ENCODE measurements at places on chromosomes 2 and 18.

DNA sequence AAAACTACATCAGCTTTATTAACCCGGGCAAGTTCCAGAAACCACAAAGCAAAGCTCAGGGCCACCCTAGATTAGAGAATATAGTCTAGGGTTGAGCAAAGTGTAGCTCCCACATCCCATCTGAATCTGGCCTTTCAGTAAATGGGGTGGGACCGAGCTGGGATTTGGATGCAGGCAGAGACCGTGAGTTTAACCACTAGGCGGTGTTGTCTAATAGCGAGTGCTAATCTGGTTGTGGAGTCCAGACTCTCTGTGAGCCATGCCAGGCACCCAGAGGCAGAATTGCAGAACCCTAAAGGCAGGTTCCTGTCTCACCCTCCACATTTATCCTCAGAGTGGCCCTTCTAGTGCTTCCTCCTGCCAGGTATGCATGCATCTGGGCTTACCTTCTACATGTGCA lies 435.9 kb downstream of the TSN start:
- DNase-seq: no peak

- DNase-seq: no peak
Measured at GRCh38 chr2:12718015-12718671, 1.4 kb downstream of the TRIB2 start.

- DNase-seq: no peak
Measured at GRCh38 chr2:181656450-181657291, at the start of gene CERKL. Gene CERKL, minus strand, starts transcription at chr2:181657105. Its CDS starts 99 bp downstream, at chr2:181657006.

- DNase-seq: no peak
Measured at GRCh38 chr18:45250479-45250878, 364.8 kb upstream of the SLC14A2 start.

DNA sequence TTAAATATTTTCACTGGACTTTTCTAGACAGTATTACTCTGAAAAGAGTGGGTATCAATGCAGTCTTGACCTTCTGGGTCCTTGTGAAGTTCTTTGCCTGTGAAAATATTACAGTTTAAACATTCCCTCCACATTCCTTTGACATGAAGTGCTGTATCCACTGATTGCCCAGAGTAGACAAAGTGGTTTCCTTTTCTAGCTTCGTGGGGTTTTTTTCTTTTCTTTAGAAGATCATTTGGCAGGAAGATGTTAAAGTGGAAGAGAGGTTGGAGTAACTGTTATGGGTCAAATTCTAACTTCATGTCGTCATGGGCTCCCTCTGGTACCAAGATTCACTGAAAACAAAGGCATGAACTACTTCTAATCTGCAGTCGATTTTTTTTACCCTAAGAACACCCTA lies 496.9 kb downstream of the EPHA4 start:
- no peak for DNase-seq

DNA sequence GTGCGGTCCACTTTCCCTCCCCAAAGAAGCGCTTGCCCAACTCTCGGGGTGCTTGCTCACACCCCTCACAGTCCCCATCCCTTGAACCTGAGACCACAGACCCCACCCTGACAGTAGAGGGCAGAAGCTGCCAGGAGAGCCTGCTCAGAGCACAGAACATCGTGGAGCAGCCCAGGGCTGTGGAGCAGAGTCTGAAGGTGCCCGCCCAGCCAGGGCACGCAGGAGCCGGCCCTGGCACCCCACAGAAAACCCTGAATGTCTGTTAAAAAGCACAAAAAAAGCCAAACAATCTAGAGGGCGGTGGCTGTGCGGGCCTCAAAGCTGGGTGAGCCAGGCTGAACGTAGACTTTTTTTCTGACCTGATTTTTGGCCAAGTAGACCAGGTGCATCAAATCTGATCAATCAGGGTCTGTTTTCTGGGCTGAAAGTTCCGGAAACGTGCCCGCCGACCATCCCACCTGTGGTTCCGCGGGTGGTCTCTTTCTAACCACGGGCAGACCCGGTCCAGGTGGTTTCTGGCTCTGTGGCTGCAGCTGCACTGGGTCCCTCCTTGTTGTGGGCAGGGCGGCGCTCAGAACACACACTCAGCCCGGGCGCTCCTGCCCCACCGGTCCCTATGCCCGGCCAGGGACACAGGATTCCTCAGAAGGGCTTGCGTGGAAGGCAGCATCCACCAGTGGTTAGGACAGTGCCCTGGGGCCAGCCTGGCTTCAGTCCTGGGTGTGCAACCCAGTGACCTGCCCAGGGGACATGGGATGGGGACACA lies 66.3 kb downstream of the SLC66A2 start:
- no peak for DNase-seq

DNA sequence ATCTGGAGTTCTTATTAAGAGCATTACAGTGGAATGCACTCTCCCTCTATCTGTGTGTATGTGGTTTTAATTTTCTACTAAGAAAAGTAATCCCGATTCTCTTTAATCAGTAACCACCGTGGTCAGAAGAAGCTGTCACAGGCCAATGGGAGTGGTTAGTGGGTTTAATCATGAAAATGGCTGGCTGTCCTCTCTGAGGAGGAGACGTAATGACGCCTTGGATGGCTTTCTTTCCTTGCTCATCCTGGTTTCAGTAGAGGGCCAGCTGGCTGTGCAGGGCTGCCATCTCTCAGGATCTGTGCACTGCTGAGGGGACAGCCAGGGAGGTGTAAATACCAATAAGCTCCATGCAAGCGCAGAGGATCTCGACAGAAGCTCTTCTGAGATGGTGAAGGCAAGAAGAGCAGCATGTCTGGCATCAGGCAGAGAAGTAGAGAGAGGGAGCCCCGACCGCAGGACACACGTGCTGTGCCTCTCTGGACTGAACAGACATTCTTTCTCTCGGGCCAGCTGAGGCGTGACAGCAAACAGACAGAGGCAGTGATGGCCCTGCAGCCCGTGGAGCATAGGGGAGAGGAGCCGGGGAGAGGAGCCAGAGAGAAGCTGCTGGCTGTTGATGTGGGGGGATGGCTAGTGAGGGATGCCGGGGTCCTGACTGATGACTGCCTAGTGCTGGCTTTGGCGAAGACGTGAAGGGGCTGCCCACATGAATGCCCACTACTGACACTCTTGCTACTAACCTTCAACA lies 65.1 kb upstream of the DAPL1 start:
- peak; percentile 39 for DNase-seq

- DNase-seq: no peak
Measured at GRCh38 chr2:44967727-44968432, 26.4 kb downstream of the SIX3 start.

GRCh38 chr2:65371074-65371434 lies 61.3 kb downstream of the SPRED2 start:
- DNase-seq: no peak

DNA sequence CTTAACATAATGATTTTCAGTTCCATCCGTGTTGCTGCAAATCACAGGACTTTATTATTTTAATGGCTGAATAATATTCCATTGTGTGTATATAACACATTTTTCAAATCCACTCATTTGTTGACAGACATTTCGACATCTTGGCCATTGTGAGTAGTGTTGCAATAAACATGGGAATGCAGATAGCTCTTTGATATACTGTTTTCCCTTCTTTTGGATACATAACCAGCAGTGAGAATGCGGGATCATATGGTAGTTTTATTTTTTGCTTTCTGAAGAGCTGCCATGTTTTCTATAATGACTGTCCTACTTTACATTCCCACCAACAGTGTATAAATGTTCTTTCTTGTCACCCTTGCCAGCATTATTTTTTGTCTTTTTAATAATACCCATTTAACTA lies 420.3 kb upstream of the CHAC2 start:
- DNase-seq: no peak

GRCh38 chr18:77520767-77521166 lies 271.1 kb downstream of the GALR1 start:
- DNase-seq: no peak

GRCh38 chr2:33304032-33304864 lies 172.2 kb upstream of the RASGRP3 start:
- DNase-seq: no peak

DNA sequence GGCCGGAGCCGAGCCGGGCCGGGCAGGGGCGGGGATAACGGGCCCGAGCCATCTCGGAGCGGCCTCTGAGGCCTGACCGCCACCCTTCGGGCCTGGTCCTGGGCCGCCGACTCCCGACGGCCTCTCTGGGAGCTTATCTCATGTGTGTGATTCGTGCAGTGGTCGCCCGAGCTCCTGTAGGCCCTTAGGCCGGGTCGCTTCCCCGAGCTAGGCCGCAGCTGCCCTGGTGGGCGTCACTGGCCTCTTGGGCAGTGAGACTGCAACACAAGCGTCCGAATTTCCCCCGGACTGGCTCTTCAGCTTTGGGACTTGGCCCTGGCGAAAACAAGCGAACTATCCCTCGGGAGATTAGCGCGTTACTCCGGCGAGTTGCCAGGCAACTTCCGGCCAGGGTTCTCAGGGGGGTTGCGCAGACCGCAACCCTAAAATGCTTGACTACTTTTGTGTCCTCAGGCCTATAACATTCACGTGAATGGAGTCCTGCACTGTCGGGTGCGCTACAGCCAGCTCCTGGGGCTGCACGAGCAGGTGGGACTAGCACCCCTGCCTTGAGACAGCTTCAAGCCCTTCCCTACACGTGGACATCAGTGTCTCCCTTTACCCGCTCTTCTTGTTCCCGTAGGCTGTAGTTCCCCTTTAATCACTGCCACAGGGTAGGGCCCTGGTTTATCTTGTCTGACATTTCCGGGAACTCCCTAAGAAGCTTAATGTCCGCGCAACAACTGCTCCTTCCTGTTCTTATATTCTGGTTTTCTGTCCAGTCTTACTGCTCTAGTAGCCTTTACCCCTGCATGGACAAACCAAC lies 602 bp downstream of the SNX17 start:
- DNase-seq: peak; percentile 71

- DNase-seq: no peak
Measured at GRCh38 chr2:44705356-44705755, 236.1 kb upstream of the SIX3 start.

GRCh38 chr18:58788971-58789875 lies 75.5 kb upstream of the ZNF532 start:
- no peak for DNase-seq

- DNase-seq: no peak
Measured at GRCh38 chr2:102915128-102915527, 153.3 kb downstream of the TMEM182 start.

DNA sequence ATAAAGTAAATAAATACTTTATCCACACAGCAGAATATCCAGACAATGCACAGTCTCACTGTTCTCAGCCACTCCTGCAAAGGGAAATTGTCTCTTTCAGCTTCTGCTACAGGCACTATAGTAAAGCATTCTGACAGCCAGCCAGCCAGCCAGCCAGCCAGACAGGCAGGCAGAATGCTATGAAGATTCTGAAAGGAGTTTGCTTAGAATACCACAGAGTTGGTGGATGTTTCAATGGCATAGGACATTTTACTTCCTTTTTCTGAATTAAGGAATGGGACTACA lies 116.1 kb upstream of the CYP26B1 start:
- no peak for DNase-seq

GRCh38 chr2:110157153-110157793 lies 41.7 kb upstream of the MALL start:
- no peak for DNase-seq

DNA sequence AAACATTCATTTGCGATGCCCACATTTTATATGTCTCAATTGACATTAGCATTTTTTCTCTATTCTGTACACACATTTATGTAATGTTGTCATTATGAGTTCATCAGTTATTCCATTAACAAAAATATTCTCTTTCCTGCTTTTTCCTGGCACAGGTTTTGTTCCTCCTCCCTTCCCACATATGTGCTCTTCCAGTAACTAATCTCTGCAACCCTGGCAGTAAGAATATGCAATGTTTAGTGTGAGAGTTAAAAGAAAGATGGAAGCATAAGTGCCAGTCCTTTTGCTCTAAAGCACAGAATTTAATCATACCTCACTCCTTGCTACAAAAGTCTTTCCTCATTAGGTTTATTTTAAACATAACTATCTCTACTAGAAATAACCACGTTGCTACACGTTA lies 155.8 kb upstream of the ERBB4 start:
- no peak for DNase-seq

GRCh38 chr2:76275788-76276187 lies 565.1 kb upstream of the GCFC2 start:
- no peak for DNase-seq

DNA sequence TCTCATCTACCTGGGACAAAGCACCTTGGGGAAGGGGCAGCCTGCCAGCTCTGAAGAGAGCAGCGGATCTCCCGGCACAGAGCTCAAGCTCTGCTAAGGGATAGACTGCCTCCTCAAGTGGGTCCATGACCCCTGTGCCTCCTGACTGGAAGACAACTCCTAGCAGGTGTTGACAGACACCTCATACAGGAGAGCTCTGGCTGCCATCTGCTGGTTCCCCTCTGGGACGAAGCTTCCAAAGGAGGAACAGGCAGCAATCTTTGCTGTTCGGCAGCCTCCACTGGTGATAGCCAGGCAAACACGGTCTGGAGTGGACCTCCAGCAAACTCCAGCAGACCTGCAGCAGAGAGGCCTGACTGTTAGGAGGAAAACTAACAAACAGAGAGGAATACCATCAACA lies 549.9 kb upstream of the LRATD1 start:
- DNase-seq: no peak

GRCh38 chr2:85699325-85699724 lies 5.2 kb downstream of the GNLY start:
- no peak for DNase-seq

GRCh38 chr2:200845669-200846325 lies 18.7 kb downstream of the CLK1 start:
- DNase-seq: no peak

DNA sequence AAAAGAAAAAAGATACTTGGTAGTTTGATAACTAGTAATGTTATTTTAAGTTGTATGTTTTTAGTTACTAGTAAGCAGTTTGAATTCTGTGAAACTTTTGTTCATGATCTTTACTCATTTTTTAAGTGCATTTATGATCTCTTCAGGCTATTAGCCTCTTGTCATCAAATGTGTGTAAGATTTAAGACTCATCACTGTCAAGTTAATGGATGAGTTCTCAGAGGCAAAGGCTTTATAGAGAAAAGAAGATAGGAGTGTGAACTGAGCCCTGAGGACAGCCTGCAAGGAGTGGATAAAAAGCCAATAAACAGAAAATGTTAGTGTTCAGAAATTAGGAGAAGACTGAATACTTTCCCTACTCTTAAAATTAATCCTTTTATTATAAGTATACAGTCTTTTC lies 13.5 kb downstream of the NDUFV2 start:
- DNase-seq: no peak

DNA sequence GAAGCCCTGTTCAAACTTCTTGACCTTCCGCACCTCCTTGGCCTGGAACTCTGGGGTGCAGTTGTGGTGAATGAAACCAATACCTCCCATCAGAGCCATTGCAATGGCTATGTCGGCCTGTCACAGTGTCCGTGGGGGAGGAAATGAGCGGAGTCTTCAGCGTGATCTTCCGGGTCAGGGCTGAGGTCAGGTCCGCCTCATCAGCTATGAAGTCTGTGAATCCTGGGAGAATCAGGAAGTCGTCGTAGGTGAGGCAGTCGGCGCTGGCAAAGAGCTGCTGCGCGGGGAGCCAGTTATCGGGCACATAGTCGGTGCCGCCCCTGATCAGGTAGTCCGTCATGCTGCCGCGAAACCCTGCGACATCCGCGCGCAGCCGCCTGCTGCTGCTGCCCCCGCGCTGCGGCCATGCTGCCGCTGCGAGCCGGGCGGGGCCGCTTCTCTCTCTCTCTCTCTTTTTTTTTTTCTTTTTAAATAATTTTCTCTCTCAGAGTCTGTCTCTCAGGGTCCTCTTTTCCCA lies 154.1 kb upstream of the ZSWIM2 start:
- DNase-seq: no peak
